ENCODE measurements at places on chromosomes 1 and 21. TPM values are rescaled to one million over a fixed set of nuclear protein-coding genes. Genes with fewer than 3 reads are reported as not detected.

CSTB gene
- 26.7 TPM for total RNA-seq

RGS8 gene
- total RNA-seq, result not detected

SLC35F3 gene
- total RNA-seq, result 0.23 TPM

ATP6V0B gene
- total RNA-seq, result 107 TPM

LCK gene
- total RNA-seq, result not detected

A3GALT2 gene
- not detected for total RNA-seq

NPHS2 gene
- not detected for total RNA-seq

LCE3D gene
- total RNA-seq, result not detected

GUCA2A gene
- not detected for total RNA-seq

PDE9A gene
- total RNA-seq, result 1.2 TPM

RPS6KA1 gene
- total RNA-seq, result 1.1 TPM

ARHGAP30 gene
- total RNA-seq, result not detected

AGRN gene
- total RNA-seq, result 101 TPM

SPRR2A gene
- not detected for total RNA-seq

KCNK2 gene
- 16.3 TPM for total RNA-seq

KIF21B gene
- 0.91 TPM for total RNA-seq

CNIH3 gene
- total RNA-seq, result 21.2 TPM

PROX1 gene
- total RNA-seq, result 0.07 TPM

CLDN14 gene
- 0.26 TPM for total RNA-seq

AGT gene
- total RNA-seq, result 2.7 TPM

IFI44L gene
- total RNA-seq, result 3.8 TPM

C1QC gene
- total RNA-seq, result not detected

CD52 gene
- not detected for total RNA-seq

FCRL5 gene
- total RNA-seq, result not detected
